ENCODE measurements at places on chromosomes 2 and 18.

- DNase-seq = no peak
These were observed 48.6 kb downstream of the PTGR3 start for GRCh38 chr18:75160364-75160763.

DNA sequence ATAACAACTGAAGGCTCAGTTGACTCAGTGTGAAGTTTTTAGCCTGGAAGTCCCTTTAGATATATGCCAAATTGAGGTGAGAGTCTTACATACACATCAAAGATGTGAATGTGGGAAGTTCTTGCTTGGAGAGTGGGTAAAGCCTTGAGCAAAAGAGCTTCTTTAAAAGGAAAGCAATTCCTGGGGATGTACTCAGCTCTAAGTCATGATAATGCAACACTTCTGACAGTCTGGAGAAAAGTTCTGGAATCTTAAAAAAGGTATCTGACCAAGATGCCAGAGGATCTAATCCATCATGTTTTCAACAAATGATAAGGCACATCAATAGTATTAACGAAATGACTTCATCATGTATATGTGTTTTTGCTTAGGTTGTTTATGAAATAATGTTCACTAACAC is 351.2 kb downstream of the CDH19 start:
- DNase-seq = no peak

DNA sequence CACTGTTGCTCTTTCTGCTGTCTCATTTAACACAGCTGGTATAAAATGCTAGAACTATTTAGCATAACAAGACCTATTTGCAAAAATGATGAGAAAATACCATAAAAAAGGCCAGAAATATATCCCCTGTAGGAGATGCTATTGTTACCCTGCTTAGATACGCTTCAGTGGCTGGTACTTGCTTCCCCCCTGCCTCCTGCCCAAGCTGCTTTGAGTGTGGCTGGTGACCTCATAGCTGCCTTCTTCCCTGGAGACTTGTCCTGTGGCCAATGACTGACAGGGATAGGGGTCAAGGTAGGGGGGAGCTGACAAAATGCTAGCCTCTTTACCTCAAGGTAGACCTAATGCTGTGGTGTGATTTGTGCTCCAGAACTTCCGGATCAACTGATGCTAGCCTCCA is 150.2 kb upstream of the ZEB2 start:
- DNase-seq = no peak

DNA sequence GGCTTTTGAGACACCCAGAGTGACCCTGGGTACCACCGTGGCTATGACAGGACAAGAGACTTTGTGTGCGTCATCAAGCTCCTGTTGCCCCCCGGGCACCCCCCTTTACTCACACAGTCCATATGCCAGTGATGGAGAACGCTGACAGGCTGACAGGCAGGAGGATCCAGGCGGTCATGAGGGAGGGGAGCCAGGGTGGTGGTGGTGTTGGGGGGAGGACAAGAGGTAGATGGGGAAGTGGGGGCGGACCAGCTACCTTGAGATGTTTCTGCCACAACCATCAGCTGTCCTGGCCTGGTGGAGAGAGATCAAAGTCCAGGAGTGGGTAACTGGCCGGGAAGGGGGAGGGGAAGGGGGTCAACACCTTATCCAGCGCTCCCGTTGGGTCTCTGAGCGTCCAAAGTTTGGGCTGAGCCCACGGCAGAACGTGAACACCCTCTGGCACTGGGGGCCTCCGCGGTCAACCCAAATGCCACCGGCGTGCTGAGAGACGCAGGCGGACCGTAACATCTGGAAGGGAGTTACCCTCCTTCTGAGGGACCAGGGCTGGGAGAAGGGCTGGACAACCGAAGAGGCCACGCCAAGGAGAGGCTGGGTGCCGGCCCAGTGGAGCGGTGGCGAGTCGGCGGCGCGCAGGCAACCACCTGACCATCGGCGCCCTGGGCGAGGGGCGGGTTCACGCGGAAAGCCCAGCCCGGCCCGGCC is 575 bp downstream of the TMEM150A start:
- no peak for DNase-seq

- DNase-seq = no peak
These were observed 43.2 kb upstream of the PSME4 start for GRCh38 chr2:54013996-54014395.

- DNase-seq = no peak
These were observed 3.5 kb upstream of the ERICH2 start for GRCh38 chr2:170766693-170767092.

DNA sequence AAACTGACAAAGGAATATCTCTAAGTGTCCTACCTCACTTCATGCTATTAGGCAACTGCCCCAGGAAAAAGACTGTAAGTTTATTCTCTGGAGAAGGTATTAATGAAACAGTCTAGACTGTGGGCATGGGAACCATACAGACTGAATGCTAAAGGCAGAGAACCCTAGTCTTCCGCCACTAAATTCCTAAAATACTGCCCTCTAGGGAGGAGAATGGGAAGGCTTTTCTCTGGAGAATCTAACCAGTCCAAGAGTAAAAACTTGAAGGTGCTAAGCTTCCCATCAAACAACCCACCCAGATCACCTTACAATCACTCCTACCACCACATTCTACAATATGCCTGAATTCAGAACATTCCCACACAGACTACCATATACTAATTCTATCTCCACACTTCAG is 3.4 kb downstream of the SRBD1 start:
- peak; percentile 21 for DNase-seq

GRCh38 chr2:27308359-27308881 is at the start of gene UCN:
Gene UCN, minus strand, starts transcription at chr2:27308445. Its CDS starts 550 bp downstream, at chr2:27307895.
- DNase-seq = no peak

GRCh38 chr2:104406261-104406726 is 447.6 kb upstream of the POU3F3 start:
- no peak for DNase-seq

GRCh38 chr2:201784563-201784962 is 3.8 kb upstream of the ALS2 start:
- no peak for DNase-seq

GRCh38 chr18:24317370-24317769 is 80.3 kb downstream of the OSBPL1A start:
- no peak for DNase-seq

DNA sequence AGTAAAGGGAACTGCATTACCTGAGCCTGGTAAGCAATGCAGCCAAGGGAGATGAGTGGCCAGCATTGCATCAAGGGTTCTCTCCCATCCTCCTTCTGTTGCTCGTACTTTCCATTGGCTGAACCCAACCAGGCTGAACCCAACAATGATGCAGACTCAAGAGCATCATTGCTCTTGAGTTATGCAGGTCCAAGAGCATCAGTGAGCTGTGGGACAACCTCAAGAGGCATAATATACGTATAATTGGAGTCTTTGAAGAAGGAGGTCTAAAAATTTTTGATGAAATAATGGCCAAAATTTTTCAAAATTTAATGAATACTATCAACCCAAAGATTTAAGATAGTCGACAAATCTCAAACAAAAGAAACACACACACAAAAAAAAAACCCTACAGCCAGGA is 213.0 kb downstream of the RNF152 start:
- DNase-seq = no peak

GRCh38 chr2:85717308-85718008 is 23.3 kb downstream of the GNLY start:
- DNase-seq = no peak

- DNase-seq = peak; percentile 1
These were observed 576 bp downstream of the NYAP2 start for GRCh38 chr2:225400060-225400511.

DNA sequence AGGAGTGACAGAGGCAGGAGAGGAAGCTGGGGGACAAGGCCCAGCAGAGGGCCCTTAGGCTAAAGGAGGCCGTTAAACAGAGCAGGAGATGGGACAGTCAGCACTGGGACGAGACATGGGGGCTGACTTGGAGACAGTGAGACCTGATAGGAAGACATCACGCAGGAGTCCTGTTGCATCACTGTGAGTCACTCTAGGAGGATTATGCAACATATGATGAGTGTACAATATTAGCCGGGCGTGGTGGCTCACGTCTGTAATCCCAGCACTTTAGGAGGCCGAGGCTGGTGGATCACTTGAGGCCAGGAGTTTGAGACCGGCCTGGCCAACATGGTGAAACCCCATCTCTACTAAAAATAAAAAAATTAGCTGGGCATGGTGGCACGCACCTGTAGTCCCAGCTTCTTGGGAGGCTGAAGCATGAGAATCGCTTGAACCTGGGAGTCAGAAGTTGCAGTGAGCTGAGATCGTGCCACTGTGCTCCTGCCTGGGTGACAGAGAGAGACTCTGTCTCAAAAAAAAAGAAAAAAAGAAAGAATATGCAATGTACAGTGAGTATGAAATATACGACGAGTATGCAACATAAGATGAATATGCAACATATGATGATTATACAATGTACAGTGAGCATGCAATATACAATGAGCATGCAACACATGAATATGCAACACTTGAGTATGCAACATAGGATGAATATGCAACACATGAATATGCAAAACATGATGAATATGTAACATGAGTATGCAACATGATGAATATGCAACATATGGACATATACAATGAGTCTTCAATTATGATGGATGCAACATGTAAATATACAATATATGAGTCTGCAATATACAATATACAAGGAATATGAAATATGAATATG is 83.3 kb upstream of the ID2 start:
- peak; percentile 93 for DNase-seq

GRCh38 chr2:51103205-51103604 is 71.3 kb upstream of the NRXN1 start:
- no peak for DNase-seq

DNA sequence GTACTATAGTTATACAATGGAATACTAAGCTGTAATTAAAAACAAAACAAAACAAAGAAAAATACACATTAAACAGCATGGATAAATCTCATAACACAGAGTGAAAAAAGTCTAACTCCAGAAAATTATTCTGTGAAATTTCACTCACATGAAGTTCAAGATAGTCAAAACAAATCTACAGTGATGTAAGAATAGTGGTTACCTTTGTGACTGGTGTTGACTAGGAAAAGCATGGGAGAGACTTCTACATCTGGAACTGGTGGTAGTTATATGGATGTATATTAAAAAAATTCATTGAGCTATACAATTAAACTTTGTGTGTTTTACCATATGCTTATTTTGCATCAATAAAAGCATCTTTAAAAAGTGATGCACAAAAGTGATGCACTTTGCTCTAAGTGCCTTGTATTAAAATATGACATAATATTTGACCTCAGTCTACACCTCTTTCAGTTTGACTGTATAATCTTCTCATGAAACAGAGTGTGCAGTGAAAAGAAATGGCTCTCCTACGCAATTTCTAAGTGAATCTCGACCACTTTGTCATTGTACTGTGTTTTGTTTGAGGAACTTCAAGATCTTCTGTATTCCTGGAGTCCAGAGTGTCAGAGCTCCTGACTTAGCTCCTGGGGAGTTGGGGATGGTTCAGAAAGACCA is 28.0 kb downstream of the STAT4 start:
- no peak for DNase-seq

- peak; percentile 17 for DNase-seq
These were observed 3.0 kb upstream of the GFPT1 start for GRCh38 chr2:69390001-69390400.

GRCh38 chr2:232296776-232297525 is 81.6 kb upstream of the ALPP start:
- no peak for DNase-seq

GRCh38 chr18:62279561-62279960 is 45.5 kb upstream of the TNFRSF11A start:
- no peak for DNase-seq

- no peak for DNase-seq
These were observed 236.1 kb downstream of the FHOD3 start for GRCh38 chr18:36533446-36534153.

DNA sequence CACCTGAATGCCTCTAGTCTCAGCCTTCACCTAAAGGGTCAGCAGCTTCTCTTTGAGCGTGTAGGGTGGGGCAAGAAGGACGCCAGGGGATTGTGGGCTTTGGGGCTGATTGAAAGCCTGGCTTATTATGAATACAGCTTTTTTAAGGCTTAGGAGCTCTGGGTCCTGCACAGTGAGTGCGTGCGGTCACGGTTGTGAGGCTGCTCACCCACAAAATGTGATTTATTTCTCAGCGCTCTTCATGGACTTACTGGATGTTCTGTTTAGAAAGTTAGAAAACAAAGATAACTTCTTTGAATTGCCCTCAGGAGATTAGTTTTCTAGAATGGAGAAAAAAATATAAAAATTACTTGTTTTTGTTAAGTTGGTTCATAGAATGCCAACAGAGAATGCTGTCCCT is 37.5 kb downstream of the HK2 start:
- DNase-seq = no peak

DNA sequence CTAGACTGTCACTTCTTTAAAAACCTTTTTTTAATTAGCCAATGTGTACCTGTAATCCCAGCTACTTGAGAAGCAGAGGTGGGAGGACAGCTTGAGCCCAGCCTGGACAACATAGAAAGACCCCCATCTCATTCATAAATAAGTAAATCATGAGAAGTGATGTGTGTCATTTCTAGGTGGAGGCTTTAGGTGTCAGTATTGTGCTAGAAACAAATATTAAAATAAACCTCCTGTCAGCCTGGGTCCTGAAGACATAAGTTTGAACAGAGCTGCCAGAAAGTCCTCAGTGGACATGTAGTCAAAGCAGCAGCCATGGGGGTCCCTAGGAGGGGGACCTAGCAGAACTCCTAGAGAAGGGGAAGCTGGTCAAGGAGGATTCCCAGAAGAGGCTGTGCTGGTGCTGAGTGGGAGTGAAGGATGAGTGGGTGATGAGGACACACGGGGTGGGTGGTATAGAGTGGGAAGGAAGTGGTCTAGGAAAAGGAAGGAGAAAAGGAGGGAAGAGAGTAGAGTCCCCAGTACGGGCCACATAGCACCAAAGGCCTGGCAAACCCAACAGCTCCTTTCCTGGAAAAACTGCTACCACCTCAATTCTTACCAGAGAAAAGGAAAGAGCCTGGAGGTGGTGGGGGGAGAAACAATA is 316.6 kb upstream of the NCKAP5 start:
- DNase-seq = no peak

GRCh38 chr18:23479829-23480505 is 23.3 kb upstream of the RMC1 start:
- DNase-seq = peak; percentile 78

GRCh38 chr2:23145460-23145859 is 239.5 kb upstream of the KLHL29 start:
- no peak for DNase-seq

GRCh38 chr2:150476286-150476685 is 11.2 kb downstream of the RND3 start:
- no peak for DNase-seq

DNA sequence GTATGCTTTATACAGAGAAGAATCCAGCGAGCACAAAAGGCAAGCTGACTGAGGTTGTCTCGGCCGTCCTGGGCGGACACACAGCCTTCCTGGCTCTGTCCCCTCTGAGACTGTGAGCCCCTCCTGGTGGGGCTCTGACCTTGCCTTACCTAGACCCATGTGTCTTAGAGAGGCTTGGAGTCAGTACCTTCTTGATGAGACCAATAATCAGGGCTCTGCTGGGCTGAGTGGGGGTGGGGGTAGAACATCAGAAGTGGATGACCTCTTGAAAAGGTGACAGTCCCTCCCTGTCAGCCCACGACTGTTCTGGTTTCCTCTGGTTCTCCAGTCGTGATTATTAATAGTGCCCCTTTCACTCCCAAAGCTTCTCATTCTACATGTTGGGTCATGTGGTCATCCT is 31.2 kb downstream of the TWIST2 start:
- no peak for DNase-seq

GRCh38 chr18:69444221-69444620 is 43.5 kb downstream of the DOK6 start:
- DNase-seq = no peak
